Epithelial cell of proximal tubule (primary cell): ENCODE measurements at places on chromosomes 11 and 22.

DNA sequence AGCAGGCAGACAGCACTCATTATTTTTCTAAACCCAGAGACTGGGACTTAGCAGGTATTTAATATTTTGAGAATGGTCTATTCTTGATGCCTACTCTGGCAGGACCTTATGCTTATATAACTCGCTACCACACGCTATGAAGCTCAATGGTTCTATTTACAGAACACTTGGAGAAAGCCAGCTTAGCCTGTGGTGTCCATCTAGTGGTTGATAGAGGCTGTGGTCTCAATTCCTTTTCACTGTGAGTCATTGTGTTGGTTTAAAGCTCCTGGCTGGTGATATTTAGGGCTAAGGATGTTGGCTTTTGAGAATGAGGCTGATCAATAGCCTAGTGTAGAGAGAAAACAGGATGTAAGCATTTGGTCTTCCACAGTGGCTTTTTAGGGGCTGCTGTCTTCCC lies 206.4 kb downstream of the DBX1 start:
- DNase-seq, result peak; percentile 66

DNA sequence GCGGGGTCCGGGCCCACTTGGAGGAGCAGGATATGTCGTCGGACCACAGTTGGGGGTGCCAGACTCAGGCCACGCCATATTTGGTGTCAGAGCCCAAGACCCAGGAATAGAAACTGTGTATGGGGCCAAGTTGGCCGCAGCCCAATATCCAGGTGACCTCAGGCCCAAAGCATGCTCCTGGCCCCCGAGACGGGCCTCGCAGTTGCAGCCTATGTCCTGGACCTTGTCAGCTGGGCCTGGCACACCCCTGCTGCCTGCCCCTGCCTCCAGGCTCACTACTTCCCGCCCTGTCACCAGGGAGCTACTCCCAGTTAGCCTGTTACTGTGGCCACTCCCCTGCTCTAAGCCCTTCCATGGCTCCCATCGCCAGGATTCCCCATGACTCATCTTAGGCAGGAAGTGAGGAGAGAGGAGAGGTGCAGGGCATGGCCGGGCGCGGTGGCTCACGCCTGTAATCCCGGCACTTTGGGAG lies 23.1 kb downstream of the A4GALT start:
- DNase-seq, result peak; percentile 53

DNA sequence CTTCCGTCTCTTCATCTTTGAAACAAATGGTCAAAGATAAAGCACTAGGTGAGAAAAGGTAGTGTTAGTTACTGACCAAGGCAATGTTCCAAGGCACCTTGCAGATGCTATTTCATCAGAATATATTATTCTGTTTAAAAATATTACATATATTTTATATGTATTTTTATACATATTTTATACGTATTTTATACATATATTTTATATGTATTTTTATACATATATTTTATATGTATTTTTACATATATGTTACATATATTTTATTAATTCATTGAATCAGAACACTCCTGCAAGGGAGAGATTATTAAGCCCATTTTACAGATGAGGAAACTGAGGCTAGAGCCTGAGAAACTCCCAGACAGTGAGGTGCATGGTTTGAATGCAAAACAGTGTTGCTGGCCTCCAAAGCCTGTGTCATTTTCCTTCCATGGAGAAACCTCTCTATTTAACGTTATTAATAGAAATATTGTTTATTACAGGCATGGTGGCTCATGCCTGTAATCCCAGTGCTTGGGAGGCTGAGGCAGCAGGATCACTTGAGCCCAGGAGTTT lies 120.6 kb upstream of the CD82 start:
- DNase-seq, result no peak

DNA sequence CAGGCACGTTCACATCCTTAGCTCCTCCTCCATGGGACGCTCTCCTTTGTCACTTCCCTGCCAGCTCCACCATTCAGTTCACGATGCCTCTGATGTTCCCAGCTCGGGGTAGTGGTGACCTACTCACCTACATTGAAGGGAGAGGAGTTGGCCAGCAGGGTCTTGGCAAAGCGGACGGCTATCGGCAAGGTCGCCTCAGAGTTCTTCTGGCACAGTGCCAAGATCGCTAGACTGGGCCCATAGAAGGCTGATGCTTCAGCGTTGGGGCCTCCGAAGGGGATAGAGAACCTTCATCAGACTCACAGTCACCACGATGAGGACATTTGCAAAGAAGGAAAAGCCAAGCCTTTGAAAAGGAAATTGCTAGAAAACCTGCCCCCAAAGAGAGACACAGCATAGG lies 3.0 kb downstream of the CBLIF start:
- no peak for DNase-seq

DNA sequence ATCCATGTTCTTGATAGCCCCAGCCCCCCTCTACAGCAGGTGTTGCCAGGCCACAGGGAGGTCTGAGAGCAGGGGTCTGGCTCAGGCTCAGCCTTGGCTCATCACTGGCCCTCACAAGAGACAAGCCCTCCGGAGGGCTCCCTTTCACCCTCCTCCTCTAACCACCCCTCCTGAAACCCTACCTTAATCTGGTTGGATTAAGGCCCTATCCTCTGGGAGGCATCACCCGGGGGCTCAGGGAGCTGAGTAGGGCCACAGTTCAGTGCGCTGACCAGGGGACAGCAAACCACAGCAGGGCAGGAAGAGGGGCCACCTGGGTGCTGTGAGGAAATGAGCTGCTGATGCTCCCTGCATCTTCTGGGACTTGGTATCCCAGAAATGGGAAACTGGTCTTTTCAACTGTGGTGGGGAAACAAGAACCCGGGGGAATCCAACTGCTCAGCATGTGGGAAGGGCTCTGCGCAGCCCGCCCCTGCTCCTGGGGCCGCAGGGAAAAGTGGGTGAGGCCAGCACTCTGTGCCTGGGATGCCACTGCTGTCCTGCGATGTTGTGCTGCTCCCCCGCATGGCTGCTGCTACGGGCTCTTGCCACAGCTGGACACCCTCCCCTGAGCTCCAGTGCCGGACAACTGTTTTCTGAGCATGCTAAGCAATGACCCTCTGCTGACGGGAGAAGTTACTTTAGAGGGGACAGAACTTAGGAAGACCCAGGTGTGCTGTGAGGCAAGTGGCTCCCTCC lies 17.5 kb downstream of the ADORA2A start:
- no peak for DNase-seq

DNA sequence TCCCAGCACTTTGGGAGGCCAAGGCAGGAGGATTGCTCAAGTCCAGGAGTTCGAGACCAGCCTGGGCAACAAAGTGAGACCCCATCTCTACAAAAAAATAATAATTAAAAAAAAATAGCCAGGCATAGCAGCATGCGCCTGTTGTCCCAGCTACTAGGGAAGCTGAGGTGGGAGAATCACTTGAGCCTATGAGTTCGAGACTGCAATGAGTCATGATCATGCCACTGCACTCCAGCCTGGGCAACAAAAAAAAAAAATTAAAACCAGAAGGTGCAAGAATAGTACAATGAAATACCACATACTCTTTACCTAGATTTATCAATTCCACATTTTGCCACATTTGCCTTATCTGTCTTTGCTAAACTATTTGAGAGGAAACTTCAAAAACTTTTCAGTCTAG lies 8.2 kb downstream of the DPF2 start:
- DNase-seq, result no peak

DNA sequence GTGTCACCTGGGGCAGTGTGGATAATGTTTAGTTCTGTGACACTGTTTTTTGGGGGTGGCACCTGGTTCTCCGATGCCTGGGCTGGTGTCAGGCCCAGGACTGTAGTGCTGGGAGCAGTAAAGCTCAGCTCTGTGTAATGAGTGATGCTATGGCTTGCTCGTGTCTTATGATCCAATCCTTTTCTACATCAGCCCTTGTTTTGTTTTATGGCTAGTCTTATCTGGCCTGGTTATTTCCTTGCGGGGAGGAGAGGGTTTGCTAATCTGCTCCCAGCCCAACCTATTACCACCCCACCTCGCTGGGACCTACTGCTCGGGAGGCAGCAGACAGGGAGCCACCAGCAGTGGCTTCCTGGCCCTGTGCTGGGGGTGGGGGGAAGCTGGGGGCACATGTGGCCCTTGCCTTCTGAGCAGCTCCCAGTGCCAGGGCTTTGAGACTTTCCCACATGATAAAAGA lies 35.0 kb upstream of the TPBGL start:
- no peak for DNase-seq

GRCh38 chr11:128701086-128701485 lies 7.2 kb downstream of the FLI1 start:
- no peak for DNase-seq

GRCh38 chr11:68431984-68432645 lies 28.4 kb upstream of the PPP6R3 start:
- DNase-seq, result no peak

DNA sequence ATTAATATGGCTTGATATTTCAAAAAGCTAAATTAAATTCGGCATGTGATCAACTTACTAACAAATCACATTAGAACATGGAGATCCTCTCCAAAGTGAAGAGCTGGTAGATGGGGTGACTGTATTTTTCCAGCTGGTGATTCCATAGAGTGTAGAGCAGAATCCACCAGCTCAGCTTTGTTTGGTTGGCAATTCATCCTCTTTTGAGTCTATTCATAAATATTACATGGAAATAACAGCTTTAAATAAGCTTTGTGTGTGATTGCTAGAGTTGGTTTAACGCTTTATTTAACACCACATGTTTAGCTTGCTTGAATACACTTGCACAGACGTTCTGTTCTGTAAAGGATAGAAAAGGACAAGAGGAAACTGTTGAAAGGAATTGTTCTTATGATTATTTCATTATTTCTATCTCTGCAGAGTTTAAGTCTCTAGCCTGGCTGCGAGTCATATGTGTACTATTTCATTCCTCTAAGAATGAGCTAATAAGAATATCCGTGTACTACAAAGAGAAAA lies 738.3 kb upstream of the KIRREL3 start:
- no peak for DNase-seq

DNA sequence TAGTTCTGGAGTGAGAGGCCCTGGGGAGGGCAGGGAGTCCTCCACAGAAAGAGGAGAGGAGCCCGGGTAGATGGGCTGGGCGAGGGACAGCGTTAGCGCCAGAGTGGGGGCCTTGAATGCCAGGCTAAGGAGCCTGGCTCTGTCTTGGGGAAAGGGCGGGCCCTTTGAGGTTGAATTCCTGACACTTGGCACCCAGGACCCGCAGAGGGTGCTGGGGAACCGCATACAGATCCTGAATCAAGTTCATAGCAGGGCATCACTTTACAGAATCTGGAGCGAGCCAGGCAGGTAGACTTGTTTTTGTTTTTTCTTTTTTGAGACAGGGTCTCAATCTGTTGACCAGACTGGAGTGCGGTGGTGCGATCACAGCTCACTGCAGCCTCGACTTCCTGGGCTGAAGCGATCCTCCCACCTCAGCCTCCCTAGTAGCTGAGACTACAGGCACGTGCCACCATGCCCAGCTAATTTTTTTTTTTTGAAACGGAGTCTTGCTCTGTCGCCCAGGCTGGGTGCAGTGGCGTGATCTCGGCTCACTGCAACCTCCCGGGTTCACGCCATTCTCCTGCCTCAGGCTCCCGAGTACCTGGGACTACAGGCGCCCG lies 6.1 kb downstream of the CARNS1 start:
- no peak for DNase-seq

- no peak for DNase-seq
Observed at GRCh38 chr11:35160902-35161597, 22.1 kb downstream of the CD44 start.

GRCh38 chr11:68039526-68040086 lies 781 bp downstream of the TCIRG1 start:
- no peak for DNase-seq

DNA sequence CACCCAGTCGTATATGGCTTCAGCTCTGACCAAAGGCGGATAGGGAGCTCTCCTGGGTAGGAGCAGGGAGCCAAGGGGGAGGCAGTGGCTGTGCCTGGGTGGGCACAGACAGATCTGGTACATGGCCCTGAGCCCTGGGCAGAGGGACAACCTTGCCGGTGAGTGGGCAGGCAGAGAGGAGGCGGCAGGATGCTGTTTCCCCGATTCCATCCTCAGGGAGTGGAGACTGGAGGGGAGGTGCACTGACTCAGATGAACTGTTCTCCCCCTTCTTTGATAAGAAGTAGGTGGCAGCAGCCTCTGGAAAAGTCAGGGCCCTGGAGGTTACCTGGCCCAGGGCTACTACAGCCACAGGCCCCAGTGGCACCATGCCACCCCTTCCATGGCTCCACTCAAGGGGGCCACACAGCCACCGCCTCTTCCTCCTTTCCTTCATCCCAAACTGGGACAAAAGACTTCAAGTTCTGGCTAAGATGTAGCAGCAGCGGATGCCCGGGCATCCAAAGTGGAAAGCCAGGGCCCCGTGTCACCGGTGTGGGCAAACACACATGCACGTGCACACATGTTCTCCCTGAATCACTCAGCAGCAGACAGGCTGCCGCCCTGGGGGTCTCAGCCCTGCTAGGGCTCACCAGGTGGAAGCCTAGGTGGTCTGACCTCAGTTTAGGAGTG lies 13.4 kb downstream of the CXCR5 start:
- no peak for DNase-seq

- no peak for DNase-seq
Observed at GRCh38 chr11:77109236-77110019, 6.8 kb downstream of the OMP start.

- DNase-seq, result no peak
Observed at GRCh38 chr22:17580441-17581031, 17.2 kb downstream of the SLC25A18 start.

- no peak for DNase-seq
Observed at GRCh38 chr11:128580612-128581011, 6.7 kb downstream of the ETS1 start.

DNA sequence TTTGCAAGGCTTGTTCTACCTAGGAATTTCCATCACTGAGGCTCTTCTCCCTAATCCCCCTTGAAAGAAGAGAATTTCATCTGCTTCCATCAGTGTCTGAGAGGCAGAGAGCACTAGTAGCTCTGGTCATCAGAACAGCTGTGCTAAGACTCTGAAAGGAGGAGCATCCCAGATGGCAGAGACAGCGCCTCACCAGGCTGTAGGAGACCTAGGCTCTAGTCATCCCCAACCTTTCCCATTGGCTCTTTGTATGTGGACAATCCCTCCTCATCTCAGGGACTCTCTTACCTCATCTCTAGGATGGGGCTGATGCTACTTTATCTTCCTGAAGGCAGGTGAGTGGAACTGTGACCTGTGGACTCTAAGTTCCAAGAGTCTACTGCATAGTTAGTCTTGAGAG lies 8.8 kb upstream of the OR9I1 start:
- no peak for DNase-seq

DNA sequence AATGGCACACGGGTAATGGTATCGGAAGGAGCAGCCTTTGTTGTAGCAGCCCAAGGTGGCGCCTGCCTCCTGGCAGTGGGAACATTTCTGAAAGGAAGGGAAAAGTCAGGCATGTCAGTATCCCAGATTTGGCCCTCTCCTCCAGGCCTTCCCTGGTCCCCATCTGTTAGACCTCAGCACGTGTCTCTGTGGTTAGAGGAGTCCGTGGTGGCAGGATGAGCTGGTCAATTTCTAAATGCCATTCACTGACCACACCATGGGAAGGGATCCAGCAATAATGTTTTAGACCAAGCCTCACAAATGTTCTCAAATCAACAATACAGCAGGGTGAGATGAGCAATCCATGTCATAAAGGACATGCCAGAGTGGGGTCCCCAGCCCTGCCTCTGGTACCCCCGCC lies 49.0 kb upstream of the CYP2D6 start:
- no peak for DNase-seq

GRCh38 chr11:64923151-64923661 lies 1.3 kb upstream of the PPP2R5B start:
- DNase-seq, result no peak
